ENCODE measurements at places on chromosomes 1 and 21.

- no peak for DNase-seq
These were observed 420.6 kb upstream of the DAB1 start for GRCh38 chr1:57844382-57844980.

GRCh38 chr1:51423073-51423821, 92.9 kb upstream of the TTC39A start:
- DNase-seq = no peak

- peak; percentile 66 for DNase-seq
These were observed 44.8 kb downstream of the PCNT start for GRCh38 chr21:46368533-46369285.

- no peak for DNase-seq
These were observed 26.9 kb upstream of the CCN1 start for GRCh38 chr1:85553416-85554335.

- no peak for DNase-seq
These were observed 17.3 kb upstream of the ERICH3 start for GRCh38 chr1:74690909-74691308.

- no peak for DNase-seq
These were observed 29.9 kb upstream of the SAMD13 start for GRCh38 chr1:84271441-84272151.

GRCh38 chr21:26800970-26801431, 44.2 kb downstream of the ADAMTS1 start:
- no peak for DNase-seq

DNA sequence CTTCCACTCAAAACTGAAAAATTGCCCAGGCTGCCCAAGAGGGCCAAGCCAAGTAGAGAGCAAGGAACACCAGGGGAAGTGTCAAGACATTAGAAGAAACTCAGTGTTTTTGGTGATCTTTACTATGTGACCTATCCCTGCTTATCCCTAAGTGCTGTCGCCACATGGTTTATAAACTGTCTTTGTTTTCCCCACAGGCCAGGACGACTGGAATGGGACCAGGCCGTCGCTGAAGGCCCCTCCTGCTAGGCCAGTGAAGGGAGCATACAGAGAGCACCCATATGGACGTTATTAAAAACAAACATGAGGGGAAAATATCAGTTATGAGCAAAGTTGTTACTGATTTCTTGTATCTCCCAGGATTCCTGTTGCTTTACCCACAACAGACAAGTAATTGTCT, 28.7 kb downstream of the KHDRBS1 start:
- DNase-seq = no peak

- DNase-seq = no peak
These were observed 65.0 kb upstream of the PRDX6 start for GRCh38 chr1:173411835-173412742.

DNA sequence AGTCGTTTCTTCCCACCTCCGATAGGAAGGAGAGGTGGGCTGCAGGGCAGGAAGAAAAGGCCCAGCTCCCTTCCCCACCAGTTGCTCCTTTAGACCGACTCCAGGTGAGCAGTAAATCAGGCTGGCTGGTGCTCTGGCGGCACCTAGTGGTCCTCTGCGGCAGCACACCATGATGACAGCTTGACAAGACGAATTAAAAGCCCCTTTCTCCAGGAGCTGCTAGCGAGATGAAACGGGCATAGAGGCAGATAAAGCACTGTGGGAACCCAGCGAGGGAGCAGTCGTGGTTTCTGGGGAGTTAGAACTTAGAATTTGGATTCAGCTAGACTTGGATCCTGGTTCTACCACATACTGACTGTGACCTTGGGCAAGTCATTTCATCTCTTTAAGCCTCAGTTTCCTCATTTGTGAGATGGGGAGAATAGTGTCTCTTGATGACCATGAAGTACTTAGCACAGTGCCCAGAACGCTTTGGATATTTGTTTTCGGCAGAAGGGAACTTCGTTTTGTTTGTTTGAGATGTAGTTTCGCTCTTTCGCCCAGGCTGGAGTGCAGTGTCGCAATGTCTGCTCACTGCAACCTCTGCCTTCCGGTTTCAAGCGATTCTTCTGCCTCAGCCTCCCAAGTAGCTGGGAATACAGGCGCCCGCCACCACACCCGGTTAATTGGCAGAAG, 21.8 kb upstream of the COL9A2 start:
- DNase-seq = peak; percentile 94

- no peak for DNase-seq
These were observed 22.1 kb upstream of the SH3D21 start for GRCh38 chr1:36284061-36284460.

DNA sequence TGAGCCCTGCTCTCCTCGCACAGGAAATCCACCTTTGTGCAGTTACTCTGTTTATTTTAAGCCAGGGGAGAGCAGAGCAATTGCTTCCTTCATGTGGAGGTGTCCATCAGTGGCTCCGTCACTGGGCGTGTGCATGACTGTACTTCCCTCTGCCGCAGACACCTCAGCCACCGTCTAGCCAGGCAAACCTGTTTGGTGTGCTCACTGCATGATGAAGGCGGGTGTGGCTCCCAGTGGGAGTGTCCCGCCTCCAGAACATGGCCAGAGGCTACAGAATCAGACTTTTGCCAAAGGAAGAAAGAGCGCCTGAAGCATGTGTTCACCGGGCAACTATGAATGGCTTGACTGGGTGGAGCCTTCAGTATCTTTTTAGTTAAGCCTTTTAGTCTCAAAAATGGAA, 26.1 kb upstream of the LAMC2 start:
- no peak for DNase-seq

GRCh38 chr21:32562426-32562825, 22.9 kb downstream of the TCP10L start:
- DNase-seq = no peak

- DNase-seq = no peak
These were observed 19.5 kb upstream of the PWP2 start for GRCh38 chr21:44087426-44088400.

GRCh38 chr1:227888404-227889046, 59.2 kb downstream of the WNT9A start:
- DNase-seq = no peak

DNA sequence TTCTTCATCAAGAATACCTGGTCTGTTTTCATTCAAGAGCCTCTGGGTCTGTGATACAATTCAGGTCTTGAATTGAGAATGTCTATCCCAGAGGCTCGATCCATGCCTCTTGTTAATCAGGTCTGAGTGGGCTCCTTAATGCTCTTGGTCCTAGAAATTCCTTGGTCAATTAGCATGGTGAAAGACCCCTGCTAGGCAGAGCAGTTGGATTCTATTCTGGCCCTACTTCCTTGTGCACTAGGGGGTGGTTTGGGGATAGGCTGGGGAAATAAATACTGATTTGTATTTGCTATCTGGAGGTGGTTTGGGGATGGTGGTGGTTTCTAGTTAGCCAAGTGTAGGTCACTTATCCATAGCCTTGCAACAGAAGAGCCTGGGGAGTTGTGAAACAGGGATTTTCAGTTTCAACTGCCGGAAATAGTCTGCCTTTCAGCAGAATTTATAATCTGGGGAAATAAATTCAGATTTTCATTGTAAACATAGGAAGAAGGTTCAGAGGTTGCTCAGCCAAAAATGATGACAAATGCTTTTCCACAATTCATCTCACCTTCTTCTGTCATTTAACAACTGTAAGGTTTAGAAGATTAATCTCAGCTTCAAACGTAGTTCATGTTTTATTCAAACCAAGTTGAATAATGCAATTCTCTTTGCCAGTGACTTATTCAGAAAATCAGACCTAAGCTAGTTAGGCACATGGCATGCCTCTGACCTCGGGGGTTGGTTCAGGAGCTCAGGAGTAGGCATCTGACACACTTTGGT, 22.2 kb upstream of the SCAF4 start:
- no peak for DNase-seq
